ENCODE measurements at places on chromosomes 16 and 17.
A peak's percentile ranks its signal among the peaks of the same experiment; 100 is the strongest.

GRCh38 chr17:72488555-72489271 lies 367.9 kb downstream of the SOX9 start:
- no peak for DNase-seq

DNA sequence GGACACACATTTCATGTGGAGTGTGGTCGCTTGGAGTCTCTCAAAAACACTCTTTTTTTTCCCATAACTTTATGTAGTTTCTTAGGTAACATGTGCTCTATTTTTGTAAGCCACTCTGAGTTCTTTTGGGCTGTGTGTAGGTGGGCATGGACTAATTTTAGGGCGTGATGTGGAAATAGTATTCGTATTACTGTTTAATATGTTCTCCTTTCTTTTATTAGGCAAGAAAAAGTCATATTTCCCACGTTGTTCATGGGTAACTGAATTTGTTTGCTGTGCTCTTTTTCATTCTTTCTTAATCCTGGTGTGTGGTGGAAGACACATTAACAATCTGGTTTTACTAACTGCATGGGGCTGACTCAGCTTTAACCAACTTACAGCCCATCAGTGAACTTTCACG lies 27.4 kb downstream of the NDEL1 start:
- peak; percentile 32 for DNase-seq

GRCh38 chr17:64503821-64504768 lies 2.0 kb downstream of the DDX5 start:
- DNase-seq: no peak

- DNase-seq: no peak
These were observed 42.7 kb downstream of the IST1 start for GRCh38 chr16:71937868-71938510.

GRCh38 chr17:74182041-74182723 lies 21.3 kb upstream of the RPL38 start:
- no peak for DNase-seq

- peak; percentile 11 for DNase-seq
These were observed 135.2 kb downstream of the SHISA9 start for GRCh38 chr16:13036600-13036999.

DNA sequence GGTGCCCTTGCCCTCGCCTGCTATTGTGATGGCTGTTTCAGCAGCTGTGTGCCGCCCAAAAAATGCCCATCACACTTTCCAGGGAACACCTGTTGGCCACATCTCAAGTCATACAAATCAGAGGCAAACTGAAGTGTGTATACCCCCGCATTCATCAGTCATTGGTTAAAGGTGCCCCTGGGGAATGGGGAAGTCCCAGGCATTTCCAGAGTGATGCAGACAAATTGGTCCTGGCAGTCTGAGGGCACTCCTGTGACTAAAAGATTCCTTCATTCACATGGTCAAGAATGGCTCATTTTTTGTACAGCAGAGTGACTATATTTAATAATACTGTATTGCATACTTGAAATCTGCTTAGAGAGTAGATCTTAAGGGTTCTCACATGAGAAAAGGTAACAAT lies 102.9 kb upstream of the TMEM97 start:
- DNase-seq: no peak

GRCh38 chr16:67470359-67470758 lies 10.6 kb downstream of the ATP6V0D1 start:
- DNase-seq: no peak

DNA sequence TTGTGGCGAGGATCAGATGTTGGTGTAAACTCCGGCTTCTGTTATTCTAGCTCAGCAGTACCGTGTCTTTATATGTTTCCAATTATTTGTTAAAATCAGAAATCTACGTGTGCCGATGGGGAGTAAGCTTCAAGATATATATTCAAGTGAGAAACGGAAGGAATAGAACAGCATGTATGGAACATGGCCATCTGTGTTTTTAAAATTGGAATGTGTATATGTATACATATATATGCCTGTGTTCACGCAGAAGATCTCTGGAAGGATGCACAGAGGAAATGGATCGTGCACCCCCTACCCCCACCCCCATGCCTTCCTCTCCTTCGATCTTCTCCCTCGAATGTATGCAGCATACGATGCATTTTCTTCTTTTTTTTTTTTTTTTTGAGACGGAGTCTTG lies 7.7 kb upstream of the SNN start:
- DNase-seq: no peak

- no peak for DNase-seq
These were observed 7.3 kb downstream of the GNA13 start for GRCh38 chr17:65049085-65049756.

- DNase-seq: no peak
These were observed 2283.8 kb downstream of the TP53TG3F start for GRCh38 chr16:35743101-35743692.

DNA sequence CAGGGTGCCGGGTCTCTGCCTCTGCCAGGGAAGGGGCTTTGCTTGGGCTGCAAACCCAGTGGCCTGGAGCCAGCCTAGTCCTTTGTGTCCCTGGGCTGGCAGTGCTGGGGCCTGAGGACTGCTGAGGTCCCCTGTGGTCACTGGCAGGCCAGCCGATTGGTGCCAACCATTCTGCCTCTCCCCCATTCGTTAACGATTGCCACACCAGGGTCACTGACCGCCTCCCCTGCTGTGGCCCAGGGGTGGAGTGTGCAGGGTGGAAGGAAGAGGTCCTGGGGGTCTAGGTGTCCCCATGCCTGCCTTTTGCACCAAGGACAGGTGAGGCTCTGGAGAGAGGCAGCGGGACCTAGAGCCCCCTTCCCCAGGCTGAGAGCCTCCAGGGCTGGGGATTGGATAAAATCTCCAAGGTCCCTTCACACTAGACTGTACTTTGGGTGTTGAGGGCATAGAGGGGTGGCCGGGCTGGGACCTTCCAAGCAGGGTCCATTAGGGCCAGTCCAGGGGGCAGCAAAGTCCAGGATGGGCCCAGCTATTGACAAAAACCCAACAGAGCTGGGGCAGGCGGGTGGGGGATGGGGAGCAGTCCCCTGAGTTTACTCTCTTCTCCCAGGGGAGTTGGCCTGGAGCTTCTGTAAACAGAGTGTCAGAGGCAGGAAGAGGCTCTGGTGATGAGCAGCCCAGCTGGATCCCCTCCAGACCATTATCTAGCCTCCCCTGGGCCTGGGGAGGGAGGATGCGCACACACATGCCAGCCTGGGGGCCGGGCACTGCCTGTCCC lies 1.1 kb downstream of the VASN start:
- DNase-seq: no peak

GRCh38 chr17:70492368-70492767 lies 323.0 kb downstream of the KCNJ2 start:
- no peak for DNase-seq

DNA sequence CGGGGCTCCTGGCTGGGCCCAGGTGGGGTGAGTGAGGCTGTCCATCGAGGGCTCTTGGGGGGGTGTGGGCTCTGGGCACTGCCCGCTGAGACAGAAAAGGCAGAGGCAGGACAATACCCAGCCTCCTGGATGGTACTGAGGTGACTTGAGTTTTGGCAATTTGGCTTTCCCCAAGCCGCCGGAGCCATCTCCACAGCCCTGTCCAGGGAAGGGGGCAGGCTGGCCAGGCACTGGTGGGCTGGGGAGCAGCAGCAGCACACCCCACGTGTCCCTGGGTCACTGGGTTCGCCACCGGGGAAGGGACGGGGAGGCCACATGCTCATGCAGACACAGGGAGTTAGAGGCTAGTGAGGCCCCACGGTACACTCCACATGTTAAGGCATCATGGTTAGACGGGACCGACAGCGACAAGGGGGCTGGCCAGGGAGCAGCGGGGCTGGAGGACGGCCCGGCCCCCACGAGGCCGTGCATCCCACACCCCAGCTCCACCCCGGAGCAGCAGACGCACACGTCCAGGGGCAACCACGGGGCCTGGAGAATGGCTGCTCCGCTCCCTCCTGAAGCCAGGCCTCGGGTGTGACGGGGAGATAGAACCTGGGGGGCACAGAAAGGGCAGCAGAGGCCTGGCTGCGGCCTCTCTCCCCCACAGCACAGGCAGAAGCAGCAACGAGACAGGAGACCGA lies 3.0 kb downstream of the ARHGDIA start:
- DNase-seq: no peak

DNA sequence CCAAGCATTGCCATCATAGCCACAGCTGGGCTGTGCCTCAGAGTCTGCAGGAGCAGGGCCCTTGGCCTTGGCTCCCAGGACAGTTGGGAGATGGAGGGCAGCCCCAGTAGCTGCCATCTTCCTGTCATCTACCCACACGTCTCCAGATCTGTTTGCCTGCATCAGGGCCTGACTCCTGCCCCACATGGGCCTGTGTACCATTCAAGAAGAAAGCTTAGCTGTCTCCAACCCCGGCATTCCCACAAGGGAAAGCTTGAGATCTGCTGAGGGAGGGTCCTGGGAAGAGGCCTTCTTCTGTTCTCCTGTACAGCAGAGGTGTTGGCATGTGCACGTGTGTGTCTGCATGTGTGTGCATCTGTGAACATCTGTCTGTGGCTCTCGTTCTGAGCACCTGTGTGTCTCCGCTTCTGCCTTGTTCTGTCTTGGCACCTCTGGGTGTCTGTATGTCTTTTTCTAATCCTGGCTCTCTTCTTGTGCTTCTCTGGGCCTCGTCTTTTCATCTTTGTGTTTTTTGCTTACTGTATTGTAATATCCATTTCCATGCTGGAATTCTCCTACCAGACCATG lies 122.2 kb downstream of the MRM1 start:
- no peak for DNase-seq

- DNase-seq: no peak
These were observed 22.9 kb upstream of the PECAM1 start for GRCh38 chr17:64413513-64413912.

DNA sequence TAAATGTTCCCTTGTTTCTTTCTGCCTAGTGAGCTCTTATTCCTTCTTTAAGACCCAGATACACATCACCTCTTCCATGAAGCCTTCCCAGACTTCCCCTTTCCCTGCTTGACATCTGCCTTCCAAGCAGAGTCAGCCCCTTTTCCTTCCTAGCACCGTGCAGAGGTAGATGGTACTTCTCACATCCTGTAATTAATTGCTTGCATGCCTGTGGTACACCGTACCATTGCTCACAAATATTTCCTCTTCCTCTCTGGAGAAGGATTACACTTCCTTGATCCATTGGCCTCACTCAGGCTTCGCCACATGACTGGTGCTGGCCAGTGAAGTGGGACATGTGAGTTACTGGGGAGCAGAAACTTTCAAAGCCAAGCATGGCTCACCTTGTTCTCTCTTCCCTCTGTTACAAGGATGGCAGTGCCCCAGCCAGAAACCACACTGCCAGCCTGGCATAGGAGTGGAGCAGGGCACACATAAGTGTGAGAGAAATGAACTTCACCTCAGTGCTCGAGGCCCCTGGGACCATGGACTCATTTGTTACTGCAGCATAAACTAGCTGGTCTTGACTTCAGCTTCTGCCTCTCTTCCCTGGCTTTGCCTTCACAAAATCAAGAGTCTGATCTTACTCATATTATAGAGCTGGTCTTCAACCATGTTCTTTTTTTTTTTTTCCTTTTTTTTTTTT lies 44.0 kb downstream of the SOST start:
- DNase-seq: no peak

DNA sequence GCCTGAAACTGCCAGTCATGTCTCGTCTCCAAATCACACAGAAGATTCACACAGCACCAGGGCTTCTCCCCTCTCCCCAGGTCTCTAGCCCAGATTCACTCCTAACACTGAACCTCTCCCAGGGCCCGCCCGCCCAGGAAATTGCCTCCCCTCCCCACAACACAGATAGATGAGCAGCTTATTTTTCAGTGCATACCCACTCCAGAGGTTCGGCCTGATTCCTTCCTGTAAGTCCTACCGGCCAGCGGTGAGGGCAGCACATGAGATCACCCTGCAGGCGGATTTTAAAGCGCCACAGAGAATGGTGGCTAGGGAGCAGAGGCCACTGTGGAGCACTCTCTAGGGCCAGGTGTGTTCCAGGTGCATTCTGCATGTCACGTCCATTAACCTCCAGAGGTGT lies 301.8 kb downstream of the IRF8 start:
- DNase-seq: no peak

DNA sequence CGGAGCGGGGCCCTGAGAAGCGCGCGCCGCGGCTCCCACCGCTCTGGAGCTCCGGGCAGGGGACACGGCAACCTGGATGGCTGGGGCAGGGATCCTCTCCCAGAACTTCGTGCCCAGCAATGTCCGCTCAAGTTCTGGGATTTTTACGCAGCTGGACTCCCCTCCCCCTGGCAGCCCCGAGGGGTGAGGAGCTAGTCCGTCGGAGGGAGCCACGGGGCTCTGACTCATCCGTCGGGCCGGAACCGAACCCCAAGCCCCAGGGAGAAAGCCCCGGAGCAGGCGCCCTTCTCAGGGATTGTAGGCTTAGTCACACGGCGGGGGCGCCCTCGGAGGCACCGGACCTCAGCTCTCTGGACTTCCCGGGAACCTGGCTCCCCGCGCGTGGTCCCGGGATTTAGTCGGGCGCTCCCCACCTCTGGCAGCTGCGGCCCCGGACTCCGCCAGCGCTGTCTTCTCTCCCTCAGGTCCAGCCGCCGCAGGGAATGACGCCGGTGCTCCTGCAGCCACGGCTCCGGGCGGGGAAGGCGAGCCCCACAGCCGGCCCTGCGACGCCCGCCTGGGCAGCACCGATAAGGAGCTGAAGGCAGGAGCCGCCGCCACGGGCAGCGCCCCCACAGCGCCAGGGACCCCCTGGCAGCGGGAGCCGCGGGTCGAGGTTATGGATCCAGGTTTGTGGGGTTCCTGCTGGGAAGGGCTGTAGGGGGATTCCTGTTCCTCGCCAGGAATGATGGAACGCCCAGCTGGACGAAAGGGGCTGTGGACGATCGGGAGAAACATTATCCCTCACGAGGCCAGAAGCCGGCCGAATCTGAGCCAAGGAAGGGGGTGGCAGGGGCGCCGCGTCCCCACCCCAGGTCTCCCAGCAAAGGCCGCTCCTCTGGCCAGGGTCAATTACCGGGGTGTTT lies 830 bp downstream of the SPHK1 start:
- DNase-seq: no peak

DNA sequence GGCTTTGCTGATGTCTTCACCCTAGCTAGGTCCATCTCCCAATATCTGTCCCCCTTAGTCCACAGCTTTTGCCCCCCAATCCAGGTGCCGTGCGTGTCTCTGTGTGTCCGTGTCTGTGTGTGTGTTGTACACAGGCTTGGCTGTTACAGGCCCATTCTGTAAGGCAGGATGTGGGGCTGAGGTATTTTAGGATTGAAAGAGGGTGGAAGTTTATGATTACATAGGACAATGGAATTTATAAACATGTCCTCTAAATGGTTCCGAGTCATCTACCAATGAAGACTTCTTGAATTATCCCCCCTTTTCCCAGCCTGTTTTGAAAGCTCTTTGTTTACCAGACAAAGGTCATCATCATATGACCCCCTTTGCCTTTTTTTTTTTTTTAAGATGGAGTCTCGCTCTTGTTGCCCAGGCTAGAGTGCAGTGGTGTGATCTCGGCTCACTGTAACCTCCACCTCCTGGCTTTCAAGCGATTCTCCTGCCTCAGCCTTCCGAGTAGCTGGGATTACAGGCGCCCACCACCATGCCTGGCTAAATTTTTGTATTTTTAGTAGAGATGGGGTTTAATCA lies 21.9 kb downstream of the ACE start:
- DNase-seq: peak; percentile 52
